ENCODE measurements at places on chromosomes 4 and X.
A peak's percentile ranks its signal among the peaks of the same experiment; 100 is the strongest.

DNA sequence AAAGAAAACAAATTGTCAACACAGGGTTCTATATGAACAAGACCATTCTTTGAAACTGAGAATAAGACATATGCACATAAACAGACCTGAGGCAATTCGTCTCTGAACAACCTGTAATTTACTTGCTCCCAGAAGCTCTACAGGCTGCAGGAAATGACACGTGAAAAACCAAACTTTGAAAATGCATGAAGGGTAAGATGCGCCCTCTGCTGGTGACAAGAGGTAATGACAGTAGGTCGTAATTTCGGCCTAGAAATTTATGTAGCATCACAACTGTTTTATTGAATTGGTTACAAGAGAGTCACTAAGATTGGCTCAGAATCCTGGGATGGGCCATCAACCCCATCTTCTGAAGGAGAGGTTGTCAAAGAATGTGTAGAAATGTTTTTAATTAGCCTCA is 276.5 kb downstream of the PPP4R3C start:
- DNase-seq, result no peak

DNA sequence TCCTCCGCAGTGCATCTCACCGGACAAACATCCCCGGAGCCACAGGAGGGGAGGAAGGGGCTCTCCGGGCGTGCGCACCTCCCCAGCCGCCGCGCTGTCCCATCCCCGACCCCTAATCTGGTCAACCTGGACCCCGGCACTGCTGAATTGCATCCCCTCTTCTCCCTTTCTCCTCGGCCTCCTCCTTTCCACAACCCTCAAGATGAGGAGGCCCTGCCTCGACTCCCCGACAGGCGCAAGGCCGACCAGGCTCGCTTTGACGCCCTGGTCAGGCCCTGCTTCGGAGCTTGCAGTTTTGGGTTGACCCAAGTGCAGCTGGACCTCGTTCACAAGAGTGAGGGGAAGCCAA is 2.3 kb downstream of the PDGFRA start:
- no peak for DNase-seq

DNA sequence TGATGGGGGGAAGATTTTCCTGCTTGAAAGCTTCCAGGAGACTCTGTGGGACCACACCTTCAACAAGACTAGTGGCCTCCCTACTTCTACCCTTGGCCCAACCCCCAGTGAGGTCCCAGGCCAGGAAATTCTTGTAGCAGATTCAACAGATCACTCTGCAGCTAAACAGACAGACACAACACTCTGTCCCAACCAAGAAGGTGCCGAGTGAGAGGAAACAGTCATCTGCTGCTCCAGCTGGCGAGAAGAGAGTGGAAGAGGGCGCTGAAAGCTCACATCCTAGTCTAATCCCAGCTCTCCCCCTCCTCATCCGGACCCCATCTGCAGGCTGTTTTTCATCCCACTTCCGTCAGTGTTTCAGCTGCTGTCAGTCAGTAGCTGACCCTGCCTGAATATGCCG is 63.4 kb downstream of the CHRDL1 start:
- DNase-seq, result no peak

DNA sequence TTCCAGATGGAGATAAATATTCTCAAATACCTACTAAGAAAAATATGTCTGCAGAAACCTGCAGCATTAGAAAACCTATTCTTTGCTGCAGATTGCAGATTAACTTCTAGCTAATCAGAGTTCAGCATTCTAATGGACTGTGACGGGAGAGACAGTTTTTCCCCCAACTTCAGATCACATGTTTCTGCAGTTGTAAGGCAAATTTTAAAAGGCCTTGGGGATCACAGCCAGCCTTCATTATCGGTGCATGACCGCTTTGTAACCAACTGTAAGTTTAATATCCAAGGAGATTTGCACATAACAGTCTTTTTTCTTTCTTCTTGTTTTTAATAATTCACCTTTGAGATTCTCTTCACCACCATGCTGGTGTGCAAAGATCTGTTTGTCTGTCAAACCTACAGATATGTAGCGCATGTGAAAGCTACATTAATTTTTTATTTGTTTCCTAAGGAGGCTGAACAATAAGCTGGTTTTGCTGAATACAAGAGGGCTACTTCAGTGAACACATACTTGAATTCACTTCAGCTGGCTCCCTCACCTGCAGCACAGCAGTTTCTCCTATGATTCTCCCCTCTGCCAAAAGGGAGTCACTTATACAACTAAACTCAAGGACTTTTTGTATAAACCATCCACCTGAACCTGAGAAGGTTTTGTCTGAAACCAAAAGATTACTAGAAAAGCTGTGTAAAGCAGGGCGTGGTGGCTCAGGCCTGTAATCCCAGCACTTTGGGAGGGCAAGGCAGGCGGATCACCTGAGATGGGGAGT is 488.5 kb downstream of the RPA4 start:
- no peak for DNase-seq

DNA sequence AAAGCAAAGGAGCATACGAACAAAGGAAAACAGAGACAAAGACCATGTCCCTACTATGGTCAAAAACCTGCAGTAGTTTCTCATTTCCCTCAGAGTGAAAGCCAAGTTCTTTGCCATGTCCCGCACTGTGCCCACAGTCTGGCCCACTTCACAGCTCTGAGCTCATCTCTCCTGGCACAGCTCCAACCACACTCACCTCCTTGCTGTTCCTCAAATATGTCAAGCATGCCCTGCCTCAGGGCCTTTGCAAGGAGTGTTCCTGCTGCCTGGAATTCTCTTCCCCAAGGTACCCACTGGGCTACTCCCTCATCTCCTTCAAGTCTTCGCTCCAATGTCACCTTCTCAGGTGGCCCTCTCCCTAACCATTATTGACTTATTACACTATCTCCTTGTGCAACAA is 72.1 kb downstream of the COX18 start:
- no peak for DNase-seq

- no peak for DNase-seq
These were observed 113.9 kb downstream of the CT47B1 start for GRCh38 chrX:120761810-120762209.

DNA sequence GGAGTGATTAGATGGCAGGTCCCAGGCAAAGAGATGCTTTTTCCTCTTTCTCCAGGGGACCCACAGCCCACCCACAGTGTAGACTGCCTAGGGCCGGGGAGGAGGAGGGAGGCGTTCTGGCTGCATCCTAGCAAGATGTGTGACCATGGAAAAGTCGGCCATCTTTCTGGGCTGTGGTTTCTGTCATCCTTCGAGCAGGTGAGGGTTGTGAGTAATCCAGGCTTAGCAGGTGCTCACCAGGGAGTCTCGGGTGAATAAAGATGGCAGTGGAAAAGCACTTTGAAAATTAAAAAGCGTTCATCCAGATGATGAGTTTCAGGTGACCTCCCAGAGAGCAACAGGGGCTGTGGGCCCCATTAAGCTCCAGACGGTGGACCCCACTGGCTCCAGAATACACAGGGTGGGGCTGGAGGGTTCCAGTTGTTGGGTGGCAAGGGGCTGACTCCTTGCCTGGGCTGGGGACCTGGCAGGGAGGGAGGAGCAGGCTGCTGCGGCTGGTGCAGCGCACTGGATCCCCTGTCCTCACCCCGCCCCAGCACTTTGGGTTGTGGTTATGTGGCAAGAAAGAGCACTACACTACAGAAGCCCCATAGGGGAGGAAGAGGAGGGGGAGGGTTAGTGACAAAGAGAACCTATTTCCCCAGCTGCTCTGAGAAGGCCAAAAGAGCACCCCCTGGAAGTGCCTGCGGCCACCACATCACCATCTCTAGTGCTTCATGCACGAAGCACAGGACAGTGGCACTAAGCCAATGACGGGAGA is 23.7 kb downstream of the ELF4 start:
- peak; percentile 37 for DNase-seq
